ENCODE measurements at places on chromosomes 7 and 10.

DNA sequence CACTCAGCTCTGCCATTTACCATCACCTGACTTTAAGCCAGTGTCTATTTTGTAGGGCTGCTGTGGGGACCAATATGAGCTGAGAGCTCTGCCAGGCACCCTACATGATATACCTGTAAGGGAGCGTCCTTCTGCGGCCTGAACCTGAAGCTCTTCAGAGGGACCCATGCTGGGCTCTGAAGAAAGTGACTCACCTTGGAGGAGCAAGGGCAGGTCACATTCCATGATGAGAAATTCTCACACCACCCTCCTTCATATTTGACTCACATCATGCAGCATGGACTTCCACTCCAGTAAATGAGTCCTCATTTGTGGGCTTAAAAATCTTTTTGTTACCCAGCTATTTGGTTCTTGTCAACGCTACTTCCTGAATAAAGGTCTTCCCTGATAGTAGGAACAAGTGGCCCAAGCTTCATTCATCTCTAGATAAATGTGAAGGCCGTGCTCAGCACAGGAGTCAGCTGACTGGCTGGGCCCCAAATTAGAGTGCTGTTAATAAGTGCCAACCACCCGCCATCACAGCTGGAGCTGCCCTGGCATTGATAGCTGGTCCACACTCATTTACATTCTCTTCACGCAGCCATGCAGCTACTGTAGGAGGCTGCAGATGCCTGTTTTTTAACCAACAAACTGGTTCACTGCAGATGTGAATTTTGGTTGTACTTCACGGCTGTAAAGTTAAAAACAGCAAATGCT, 78.4 kb downstream of the RNF216 start:
- DNase-seq, result no peak

DNA sequence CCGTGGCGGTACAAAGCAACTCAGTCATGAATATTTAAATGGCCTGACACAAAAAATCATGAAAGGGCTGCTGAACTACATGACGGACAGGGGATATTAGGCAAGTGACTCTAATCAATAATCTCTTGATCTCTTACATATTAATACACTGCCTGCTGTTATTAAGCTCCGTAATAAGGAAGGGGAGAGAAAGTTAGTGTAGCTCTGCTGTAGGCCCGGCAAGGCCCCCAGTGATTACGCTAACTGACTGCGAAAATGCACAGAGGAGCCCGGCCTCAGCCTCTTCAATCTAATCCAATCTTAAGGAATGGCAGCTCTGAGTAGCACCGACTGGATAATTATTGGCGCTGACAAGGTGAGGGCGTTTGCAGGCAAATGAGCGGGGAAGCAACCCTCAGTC, 583.5 kb upstream of the MKI67 start:
- DNase-seq, result no peak

GRCh38 chr10:122531939-122532338, 28.6 kb upstream of the DMBT1 start:
- no peak for DNase-seq

GRCh38 chr7:107254398-107254985, 85.7 kb downstream of the HBP1 start:
- no peak for DNase-seq

DNA sequence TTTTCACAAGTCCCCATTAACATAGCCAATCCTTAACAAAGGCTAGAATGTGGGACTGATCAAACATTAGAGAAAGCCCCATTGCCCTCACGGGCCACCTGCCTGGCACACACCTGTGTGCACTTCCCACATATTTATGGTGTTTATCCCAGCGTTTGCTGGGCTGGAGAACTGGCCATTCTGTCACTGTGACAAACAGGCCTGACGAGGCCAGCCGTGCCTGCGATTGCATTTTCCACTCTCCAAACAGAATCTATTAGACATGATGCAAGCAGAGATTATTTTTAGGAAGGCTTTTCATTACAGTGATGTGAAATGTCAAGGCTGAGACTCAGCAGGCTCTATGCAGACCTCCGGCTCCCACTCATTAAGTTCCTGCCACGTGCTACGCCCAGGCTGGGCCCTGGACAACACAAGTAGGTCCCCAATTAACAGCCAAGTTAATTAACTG, 20.4 kb downstream of the PTPRN2 start:
- no peak for DNase-seq

DNA sequence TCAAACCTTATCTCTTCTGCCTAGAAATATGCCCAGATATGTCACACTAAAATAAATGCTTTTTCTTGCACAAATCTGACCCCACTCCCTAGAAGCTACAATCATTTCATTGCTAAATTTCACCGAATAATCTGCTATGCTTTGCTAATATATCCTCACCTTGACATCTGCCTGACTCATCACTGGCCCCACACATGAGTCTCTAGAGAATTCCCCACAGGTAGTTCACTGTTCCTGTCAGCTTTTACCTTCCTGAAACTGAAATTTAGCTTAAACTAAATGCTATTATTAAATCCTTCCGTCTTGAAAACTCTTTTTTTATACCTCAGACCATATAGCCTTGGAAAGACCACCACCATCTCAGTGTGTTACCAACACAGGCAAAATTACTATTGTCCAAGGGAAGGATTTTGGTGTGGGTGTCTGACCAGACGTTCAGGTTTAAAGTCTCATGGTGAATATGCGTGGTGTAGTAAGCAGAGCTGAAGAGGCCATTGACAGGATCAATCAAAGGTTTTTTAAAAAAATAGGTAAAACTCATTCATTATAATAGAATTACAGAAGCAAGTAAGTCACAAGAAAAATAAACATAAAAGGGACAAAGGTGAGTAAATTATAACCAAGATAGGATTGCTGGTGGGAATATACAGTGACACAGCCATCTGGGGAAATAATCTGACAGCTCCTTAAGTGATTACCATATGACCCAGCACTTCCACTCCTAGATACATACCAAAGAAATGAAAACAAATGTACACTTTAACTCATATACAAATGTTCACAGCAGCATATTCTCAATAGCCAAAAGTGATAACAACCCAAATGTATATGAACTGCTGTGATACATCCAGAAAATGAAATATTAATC, 173.5 kb downstream of the KMT2E start:
- DNase-seq, result no peak

DNA sequence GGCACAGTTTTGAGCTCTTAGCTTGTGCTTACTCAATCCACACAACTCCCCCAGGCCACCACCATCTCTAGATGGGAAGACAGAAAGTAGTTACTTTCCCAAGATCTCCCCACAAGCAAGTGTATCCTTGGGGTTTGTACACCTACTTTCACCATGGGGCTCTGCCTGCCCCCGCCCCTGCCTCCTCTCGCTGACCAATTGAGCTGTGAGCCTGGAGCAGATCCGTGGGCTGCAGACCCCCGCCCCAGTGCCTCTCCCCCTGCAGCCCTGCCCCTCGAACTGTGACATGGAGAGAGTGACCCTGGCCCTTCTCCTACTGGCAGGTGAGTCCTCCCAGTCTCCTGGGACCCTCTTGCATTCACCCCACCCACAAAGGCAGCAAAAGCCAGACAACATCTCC, 2.0 kb downstream of the FXYD4 start:
- no peak for DNase-seq

- peak; percentile 35 for DNase-seq
Measured at GRCh38 chr7:69598081-69598486, at the start of gene AUTS2. Gene AUTS2, plus strand, starts transcription at chr7:69598475. Its CDS starts 1,179 bp downstream, at chr7:69599654.

GRCh38 chr7:128214463-128214862, 26.6 kb upstream of the LEP start:
- no peak for DNase-seq

- DNase-seq, result no peak
Measured at GRCh38 chr7:81482600-81483186, 287.2 kb downstream of the HGF start.

DNA sequence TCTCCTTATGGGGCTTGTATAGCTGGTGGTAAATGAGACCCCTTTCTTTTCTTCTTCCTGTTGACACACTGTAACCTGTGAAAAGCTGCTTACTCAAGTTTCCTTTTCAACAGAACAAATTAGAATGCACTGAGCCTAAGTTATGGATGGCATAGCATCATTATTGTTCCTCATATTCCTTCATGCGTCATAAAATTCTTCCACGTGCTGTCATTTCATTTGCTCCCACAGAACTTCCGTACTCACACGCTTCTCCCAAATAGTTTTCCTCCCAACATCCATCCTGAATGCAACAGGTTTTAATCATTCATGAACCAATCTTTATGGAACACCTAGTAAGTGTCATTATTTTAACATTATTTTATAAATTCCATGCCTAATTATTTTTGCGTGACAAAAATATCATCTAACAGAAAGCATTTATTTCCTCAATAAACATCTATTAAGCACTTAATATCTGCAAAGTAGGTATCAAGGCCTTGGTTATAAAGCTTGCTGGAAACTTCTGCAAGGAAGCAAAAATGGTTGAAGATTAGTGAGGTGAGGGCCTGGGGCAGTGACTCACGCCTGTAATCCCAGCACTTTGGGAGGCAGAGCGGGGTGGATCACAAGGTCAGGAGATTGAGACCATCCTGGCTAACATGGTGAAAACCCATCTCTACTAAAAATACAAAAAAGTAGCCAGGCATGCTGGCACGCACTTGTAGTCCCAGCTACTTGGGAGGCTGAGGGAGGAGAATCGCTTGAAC, 18.9 kb upstream of the SEPTIN7 start:
- no peak for DNase-seq

GRCh38 chr7:30157204-30157603, 22.4 kb downstream of the MTURN start:
- DNase-seq, result no peak

DNA sequence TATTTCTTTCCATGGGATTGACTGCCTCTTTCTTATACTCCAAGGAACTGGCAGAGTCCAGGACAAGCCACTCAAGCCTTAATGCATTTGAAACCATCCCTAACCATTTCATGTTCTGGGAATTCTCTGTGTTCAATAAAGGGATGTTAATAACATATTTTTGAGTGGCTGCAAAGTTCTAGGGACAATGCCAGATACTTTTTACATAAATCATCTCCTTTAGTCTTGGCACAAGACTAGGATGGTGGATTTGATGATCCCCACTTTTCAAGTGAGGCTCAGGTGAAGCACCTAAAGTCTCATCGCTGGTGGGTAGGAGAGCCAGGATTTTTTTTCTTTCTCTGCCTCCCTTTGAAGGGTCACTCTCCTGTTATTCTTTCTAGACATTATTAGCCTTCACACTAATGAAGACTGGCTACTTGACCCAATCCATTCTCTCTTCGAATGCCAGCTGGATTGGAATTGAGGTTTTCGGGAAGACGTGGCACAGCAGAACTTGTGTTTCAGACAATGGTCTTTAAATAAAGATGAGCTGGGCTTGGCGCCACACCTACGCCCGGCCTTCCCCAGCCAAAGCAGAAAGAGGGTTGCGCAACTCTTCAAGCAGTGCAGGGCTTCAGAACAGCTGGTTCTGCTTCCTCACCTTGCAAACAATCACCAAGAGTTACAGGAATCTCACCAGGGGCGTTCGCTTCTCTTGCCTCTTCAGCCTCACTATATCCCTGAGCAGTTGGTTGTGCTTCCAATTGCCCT, 73.8 kb upstream of the BMPER start:
- no peak for DNase-seq

- DNase-seq, result no peak
Measured at GRCh38 chr10:6337382-6337781, 134.7 kb downstream of the PFKFB3 start.

DNA sequence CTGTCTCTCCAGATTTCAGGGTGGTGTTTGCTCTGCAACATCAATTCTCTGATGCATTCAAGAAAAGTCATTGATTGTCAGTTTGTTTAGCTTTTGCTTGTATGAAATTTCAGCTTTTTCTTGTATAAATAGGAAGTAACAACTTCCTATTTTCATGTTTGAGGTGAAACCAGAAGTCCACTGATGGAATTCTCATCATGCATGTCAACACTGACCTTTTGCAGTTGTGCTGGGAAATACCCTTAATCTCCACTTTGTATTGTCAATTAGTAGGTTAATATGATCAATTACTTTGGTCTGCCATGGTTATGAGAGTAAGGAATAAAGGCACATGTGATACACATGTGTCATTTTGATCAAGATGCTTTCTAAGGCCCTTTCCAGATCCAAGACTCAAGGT, 208.8 kb upstream of the HPS1 start:
- no peak for DNase-seq

DNA sequence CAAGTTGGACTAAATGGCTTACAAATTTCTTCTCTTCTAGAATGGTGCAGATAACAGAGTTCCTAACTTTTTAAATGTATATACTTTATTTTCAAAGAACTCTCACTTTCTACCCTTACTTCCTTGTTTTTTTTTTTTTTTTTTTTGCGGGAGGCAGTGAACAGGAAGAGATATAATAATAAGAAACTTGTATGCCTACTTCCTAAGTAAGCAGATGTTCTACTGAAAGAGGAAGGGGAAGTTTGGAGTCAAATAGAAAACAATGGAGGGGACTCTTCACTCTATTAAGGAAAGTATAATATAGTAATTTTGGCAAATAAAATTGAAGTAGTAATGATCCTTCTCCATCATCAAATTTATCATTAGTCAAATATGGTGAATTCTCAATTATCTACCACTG, 754.0 kb downstream of the KCNMA1 start:
- no peak for DNase-seq

GRCh38 chr7:142450695-142451094, 192.8 kb upstream of the PRSS58 start:
- DNase-seq, result no peak

DNA sequence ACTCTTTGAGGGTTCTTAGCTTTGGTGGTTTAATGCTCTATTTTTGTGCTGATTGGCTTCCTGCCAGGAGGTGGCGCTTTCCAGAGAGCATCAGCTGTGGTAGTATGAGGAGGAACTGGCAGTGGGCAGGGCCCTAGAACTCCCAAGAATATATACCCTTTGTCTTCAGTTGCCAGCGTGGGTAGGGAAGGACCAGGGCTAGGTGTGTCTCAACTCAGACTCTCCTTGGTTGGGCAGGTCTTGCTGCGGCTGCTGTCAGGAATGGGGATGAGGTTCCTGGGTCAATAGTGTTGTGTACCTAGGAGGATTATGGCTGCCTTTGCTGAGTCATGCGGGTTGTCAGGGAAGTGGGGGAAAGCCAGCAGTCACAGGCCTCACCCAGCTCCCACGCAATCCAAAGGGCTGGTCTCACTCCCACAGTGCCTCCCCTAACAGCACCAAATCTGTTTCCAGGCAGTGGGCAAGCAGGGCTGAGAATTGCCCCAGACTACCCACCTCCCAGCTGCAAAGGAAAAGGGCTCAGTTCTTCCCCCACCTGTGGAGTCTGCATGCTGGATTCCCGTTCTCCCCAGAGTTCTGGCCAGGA, 191.5 kb downstream of the PHTF2 start:
- no peak for DNase-seq

GRCh38 chr10:13449296-13449695, 79.5 kb downstream of the BEND7 start:
- DNase-seq, result no peak

DNA sequence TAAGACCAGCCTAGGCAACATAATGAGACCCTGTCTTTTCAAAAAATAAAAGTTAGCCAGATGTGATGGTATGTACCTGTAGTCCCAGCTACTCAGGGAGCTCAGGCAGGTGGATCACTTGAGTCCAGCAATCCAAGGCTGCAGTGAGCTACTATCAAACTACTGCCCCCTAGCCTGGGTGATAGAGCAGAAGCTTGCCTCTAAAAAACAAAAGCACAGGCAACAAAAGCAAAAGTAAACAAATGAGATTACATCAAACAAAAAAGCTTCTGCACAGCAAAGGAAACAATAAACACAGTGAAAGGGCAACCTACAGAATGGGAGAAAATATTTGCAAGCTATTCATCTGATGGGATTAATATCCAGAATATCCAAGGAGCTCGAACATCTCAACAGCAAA, 65.4 kb downstream of the FANK1 start:
- DNase-seq, result no peak

GRCh38 chr10:52778511-52779392, 6.2 kb upstream of the MBL2 start:
- no peak for DNase-seq

GRCh38 chr10:30134171-30134945, 75.0 kb upstream of the JCAD start:
- no peak for DNase-seq
